Memory B cell (primary cell): ENCODE measurements at places on chromosomes 2 and 18.
A peak's percentile ranks its signal among the peaks of the same experiment; 100 is the strongest.

DNA sequence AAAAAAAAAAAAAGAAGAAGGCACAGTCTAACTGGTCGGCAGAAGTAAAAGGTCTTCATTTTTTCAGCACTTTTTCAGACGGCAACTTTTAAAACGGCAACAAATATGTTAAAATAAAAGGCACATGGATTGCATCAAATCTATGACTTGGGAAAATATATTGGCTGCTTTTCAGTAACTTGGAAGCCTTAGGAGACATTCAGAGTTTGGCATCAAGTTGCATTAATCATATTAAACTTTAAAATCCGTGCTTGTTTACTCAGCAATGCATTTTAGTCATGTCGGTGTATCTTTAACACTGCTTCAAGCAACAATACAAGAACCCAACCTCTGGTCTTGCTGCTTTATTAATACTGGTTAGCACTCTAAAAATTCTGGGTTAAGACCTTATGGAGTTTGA, 111.1 kb downstream of the MEP1B start:
- no peaks in the 10 kb centered on the region for H3K36me3 ChIP-seq
- H3K27me3 ChIP-seq, result peaks cover 3% of the 10 kb centered on the region
- DNase-seq, result no peak
- H3K4me1 ChIP-seq, result no peaks in the 10 kb centered on the region
- H3K4me3 ChIP-seq, result no peak overlapping the region
- no peak overlapping the region for H3K27ac ChIP-seq

DNA sequence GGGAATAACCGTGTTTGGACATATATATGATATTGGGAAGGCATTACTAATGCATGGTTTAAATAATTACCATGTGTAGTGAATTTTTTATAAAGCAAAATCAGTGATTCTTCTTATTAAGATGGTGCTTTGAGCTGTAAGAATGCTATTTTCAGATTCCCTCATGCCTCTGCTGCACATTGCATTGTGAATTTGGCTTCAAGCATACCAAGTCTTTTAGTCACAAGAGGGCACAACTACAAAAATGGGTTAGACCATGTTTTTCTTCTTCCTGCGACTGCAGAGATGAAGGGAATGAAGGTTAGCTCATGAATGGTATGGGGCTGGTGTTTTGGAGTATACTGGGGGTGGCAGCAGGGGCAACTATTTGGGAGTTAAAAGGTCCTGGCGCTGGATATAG, 320.1 kb downstream of the SLC4A3 start:
- H3K27me3 ChIP-seq, result peaks cover 2% of the 10 kb centered on the region
- no peaks in the 10 kb centered on the region for H3K4me1 ChIP-seq
- no peak overlapping the region for H3K4me3 ChIP-seq
- H3K36me3 ChIP-seq, result no peaks in the 10 kb centered on the region

GRCh38 chr18:4399929-4400328, 55.2 kb downstream of the DLGAP1 start:
- H3K27ac ChIP-seq, result no peak overlapping the region
- H3K27me3 ChIP-seq, result no peaks in the 10 kb centered on the region
- H3K4me3 ChIP-seq, result no peak overlapping the region

- H3K27ac ChIP-seq, result no peak overlapping the region
- H3K36me3 ChIP-seq, result no peaks in the 10 kb centered on the region
- H3K4me1 ChIP-seq, result no peaks in the 10 kb centered on the region
- peaks cover 6% of the 10 kb centered on the region for H3K27me3 ChIP-seq
- DNase-seq, result no peak
Observed at GRCh38 chr2:217706095-217706494, 296.7 kb downstream of the TNS1 start.

DNA sequence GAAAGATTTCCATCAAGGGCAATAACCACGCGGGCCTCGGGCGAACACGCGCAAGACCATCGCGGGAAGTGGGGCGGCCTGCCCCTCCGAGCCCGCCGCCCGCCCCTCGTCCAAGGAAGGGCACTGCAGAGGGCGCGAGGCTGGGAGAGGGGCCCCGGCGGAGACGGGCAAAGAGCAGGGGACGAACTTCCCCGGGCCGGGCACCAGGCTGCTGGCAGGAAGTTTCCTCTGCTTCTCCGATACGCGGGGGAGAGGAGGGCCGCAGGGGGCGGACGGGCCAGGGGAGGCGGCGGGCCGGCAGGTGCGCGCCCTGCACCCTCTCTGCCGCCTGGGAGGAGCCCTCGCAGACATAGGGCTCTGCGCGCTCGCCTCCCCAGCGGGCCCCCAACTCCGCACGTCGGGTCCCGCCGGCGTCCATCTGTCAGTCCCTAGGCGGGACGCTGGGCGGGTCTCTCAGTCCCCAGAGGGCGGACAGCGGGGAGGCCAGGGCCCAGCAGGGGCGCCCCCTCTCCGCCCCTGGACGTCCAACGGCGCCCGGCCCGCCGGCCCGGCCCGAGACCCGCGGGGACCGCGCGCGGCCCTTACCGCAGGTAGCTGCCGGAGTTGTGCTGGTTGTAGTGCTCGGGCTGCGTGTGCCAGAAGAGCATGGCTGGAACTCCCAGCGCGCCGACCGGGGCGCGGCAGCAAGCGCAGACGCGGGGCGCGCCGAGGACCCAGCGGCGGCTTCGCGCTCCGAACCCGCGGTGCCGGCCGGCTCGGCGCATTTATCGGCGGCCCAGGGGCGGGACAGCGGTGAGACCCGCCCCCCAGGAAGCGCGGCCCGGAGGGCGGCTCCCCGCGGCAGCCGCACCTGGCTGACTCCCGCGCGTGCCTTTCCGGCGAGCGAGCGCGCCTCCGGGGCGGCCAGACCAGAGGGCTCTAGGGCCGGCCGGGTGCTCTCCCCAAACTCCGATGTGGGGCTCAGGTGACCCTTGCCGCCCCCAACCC, at the start of gene TFCP2L1:
Gene TFCP2L1 (minus strand): TSS at position 740 of the 987 bp plus-strand sequence. CDS start 93 bp downstream, at position 647.
- H3K27me3 ChIP-seq, result peaks cover 7% of the 10 kb centered on the region
- peak; percentile 52 for DNase-seq
- peaks cover 13% of the 10 kb centered on the region for H3K4me1 ChIP-seq
- no peaks in the 10 kb centered on the region for H3K36me3 ChIP-seq
- H3K27ac ChIP-seq, result peak within 1 kb of the TSS; percentile 92
- H3K4me3 ChIP-seq, result peak within 1 kb of the TSS; percentile 85

DNA sequence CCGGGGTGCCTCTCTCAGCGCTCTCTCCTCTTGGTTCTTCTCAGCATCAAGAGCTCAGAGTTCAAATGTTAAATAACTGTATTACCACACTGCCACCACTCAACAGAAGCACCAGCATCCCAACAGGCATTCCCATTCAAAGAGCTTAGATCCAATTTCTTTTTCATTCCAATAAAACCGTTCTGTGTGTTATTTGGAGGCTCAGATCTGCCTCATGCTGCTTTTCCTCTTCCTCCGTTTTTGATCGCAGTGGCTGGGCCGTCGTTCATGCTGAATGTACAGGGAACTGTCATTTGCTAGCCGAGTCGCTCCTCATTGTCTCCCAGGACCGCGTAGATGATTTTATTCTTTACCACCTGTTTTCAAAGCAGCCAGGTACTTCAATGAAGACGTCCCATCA, 798.9 kb upstream of the SALL3 start:
- no peaks in the 10 kb centered on the region for H3K36me3 ChIP-seq
- no peak overlapping the region for H3K4me3 ChIP-seq
- no peak for DNase-seq
- H3K27me3 ChIP-seq, result no peaks in the 10 kb centered on the region
- H3K4me1 ChIP-seq, result no peaks in the 10 kb centered on the region

DNA sequence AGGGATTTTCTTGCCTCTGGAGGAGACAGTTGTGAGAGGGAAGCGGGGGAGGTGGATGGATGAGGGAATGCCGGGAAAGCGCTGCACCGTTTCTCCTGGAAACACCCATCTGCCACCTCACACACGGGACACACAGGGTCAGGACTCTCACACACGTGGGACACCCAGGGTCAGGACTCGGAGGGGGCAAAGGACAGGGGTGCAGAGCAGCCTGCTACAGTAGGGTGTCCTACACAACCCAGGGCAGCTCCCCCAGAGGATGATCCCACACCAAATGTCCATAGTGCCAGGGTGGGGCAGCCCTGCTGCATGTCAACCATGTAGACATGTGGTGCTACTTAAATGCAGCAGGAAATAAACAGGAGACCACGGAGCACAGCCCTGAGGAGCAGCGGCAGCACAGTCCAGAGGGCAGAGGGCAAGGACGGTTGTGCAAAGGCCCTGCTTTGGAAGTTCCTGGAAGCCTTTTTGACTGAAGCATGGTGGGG, 5.1 kb downstream of the RAMP1 start:
- no peak overlapping the region for H3K27ac ChIP-seq
- H3K4me3 ChIP-seq, result no peak overlapping the region
- no peaks in the 10 kb centered on the region for H3K36me3 ChIP-seq
- no peak for DNase-seq
- peaks cover 19% of the 10 kb centered on the region for H3K27me3 ChIP-seq

DNA sequence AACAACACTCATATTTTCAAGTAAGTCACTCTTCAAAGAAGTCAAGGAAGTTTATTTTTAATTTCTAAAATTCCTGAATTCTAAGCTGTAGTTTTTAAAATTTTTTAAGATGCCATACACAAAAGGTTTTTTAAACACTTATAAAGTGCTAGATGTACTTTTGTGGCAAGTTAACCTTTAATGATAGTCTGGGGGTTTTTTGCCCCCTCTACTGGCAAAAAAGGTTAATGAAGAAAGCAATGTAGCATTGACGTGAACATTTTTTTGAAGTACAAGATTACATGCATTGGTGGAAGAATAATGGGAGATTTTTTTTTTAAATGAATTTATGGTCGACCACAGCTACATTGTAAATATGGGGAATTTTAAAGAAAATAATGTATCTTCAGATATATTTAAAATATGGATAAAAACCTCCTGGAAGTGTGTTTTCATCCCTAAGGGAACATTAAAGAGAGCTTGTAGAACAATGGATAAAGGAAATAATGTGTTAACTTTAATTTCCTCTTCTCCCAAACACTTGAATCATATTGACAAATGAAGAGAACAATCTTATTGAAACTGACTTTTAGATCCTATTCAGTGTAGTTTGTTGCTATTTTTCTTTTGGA, 12.6 kb downstream of the ITPRID2 start:
- DNase-seq, result no peak
- H3K4me1 ChIP-seq, result peaks cover 5% of the 10 kb centered on the region
- no peak overlapping the region for H3K27ac ChIP-seq
- peaks cover 13% of the 10 kb centered on the region for H3K36me3 ChIP-seq

GRCh38 chr2:145038041-145038525, 518.2 kb upstream of the ZEB2 start:
- H3K4me3 ChIP-seq, result no peak overlapping the region
- no peak for DNase-seq
- H3K4me1 ChIP-seq, result no peaks in the 10 kb centered on the region
- H3K36me3 ChIP-seq, result no peaks in the 10 kb centered on the region
- H3K27ac ChIP-seq, result no peak overlapping the region

GRCh38 chr2:40359811-40360210, 92.1 kb downstream of the SLC8A1 start:
- DNase-seq, result no peak
- H3K27me3 ChIP-seq, result peaks cover 5% of the 10 kb centered on the region
- no peaks in the 10 kb centered on the region for H3K36me3 ChIP-seq
- H3K4me1 ChIP-seq, result peaks cover 10% of the 10 kb centered on the region

DNA sequence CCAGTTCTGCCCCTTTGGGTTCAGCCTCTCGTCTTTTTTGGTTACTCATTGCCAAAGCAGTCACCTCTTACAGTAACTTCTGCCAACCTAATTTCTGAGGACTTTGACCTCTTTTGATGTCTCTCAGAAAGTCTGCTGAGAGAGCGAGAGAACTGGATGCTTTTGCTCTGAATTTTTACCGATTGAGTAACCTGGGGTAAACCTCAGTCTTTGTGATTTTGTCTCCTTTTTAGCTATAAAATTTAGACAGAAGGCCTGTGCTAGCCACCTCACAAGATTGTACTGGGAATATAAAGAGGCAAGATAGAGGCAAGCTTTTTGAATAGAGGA, 34.8 kb upstream of the IL1R1 start:
- H3K27ac ChIP-seq, result no peak overlapping the region
- DNase-seq, result no peak
- H3K4me1 ChIP-seq, result peaks cover 9% of the 10 kb centered on the region
- H3K27me3 ChIP-seq, result peaks cover 21% of the 10 kb centered on the region

GRCh38 chr2:234678711-234679110, 181.8 kb upstream of the ARL4C start:
- peaks cover 2% of the 10 kb centered on the region for H3K4me1 ChIP-seq
- peaks cover 5% of the 10 kb centered on the region for H3K27me3 ChIP-seq
- no peak overlapping the region for H3K4me3 ChIP-seq

- no peaks in the 10 kb centered on the region for H3K27me3 ChIP-seq
- peaks cover 7% of the 10 kb centered on the region for H3K4me1 ChIP-seq
Observed at GRCh38 chr18:57025540-57025939, 121.3 kb upstream of the BOD1L2 start.

DNA sequence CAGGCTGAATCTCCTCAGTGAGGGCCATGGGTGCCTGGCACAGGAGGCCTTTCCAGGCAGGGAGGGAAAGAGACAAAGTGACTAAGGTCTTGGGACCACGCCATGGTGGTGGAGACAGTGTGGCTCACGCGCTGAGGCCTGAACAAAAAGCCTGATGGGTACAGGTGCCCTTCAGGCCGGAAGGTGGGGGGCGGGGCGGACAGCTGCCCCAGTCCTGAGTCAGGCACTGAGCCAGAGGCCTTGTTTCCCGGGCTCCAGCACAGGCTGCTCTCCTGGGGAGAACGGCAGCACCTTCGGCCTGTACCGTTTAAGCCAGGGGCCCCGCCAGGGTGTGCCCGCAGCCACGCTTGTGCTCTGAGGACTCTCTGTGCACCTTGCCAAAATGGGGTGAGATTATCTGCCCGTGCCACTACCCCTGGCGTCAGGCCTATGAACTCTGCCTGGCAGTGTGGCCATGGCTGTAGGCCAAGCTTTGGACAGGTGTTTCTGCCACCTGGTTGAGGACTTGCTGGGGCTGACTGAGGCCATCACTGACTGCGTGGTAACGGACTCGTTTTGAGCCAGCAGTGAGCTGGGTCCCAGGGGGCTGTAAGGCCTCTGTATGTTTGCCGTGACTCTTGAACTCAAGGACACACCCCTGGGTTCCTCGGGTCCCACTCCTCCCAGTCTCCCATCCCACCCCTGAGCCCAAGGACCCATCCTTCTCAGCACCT, 31.7 kb upstream of the DNMT3A start:
- no peaks in the 10 kb centered on the region for H3K36me3 ChIP-seq
- no peak overlapping the region for H3K4me3 ChIP-seq
- peak overlapping the region; percentile 53 for H3K27ac ChIP-seq
- no peak for DNase-seq
- H3K4me1 ChIP-seq, result peaks cover 13% of the 10 kb centered on the region

- H3K4me1 ChIP-seq, result peaks cover 6% of the 10 kb centered on the region
- peak overlapping the region; percentile 49 for H3K4me3 ChIP-seq
- DNase-seq, result no peak
- peaks cover 22% of the 10 kb centered on the region for H3K27me3 ChIP-seq
- H3K36me3 ChIP-seq, result no peaks in the 10 kb centered on the region
Observed at GRCh38 chr2:240997141-240997855, 1.1 kb upstream of the SNED1 start.

- DNase-seq, result no peak
- H3K36me3 ChIP-seq, result peaks cover 2% of the 10 kb centered on the region
- H3K27ac ChIP-seq, result no peak overlapping the region
Observed at GRCh38 chr2:214960677-214961076, 151.2 kb upstream of the BARD1 start.
